SK-N-SH (cell line): ENCODE measurements at places on chromosomes 2 and 18. TPM values are rescaled to one million over a fixed set of nuclear protein-coding genes. Genes with fewer than 3 reads are reported as not detected.

DNA sequence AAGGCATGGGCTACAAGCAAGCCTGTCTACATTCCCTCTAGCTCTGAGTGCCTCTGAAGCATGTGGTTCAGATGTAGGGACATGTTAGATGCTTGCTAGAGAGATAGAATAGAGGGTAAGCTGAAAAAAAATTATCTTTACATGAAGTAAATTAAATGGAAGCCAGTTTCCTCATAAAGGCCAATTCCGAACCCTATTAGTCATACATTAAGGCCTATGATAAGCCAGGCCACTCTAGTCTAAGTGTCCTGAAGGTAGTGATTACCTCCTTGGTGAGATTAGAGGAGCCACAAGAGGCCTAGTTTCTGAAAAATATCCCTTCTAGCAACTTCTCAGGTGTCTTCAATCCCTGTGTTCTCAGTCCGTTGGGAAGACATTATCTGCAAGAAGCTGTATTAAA, 72.4 kb upstream of the NPAS2 start:
- no peak for DNase-seq

- no peak for DNase-seq
Observed at GRCh38 chr2:215441560-215442400, 5.9 kb upstream of the FN1 start.

The CDH20 gene
- polyA plus RNA-seq: 1.1 TPM in 2 replicates

GRCh38 chr18:9466846-9467245, 8.5 kb upstream of the RALBP1 start:
- DNase-seq: no peak

The PTPN18 gene
- 30.4 and 31.7 TPM in 2 replicates for polyA plus RNA-seq
